Thoracic aorta endothelial cell (primary cell): ENCODE measurements at places on chromosomes 11 and 22. TPM values are rescaled to one million over a fixed set of nuclear protein-coding genes. Genes with fewer than 3 reads are reported as not detected.

The ADAMTS15 gene
- total RNA-seq = 0.07 and 0.13 TPM in 2 replicates

The RAG1 gene
- total RNA-seq = 1.7 and 1.9 TPM in 2 replicates

The C2CD3 gene
- 25.4 and 27.9 TPM in 2 replicates for total RNA-seq

The EFCAB6 gene
- 0.27 and 0.36 TPM in 2 replicates for total RNA-seq

The BID gene
- 33.5 and 47.5 TPM in 2 replicates for total RNA-seq

The TREH gene
- not detected in 2 replicates for total RNA-seq

The CHRM1 gene
- total RNA-seq = not detected in 2 replicates

The SPTBN2 gene
- total RNA-seq = 37.2 and 40.0 TPM in 2 replicates

The SAA4 gene
- not detected in 2 replicates for total RNA-seq
